Myocyte (in vitro differentiated cells): ENCODE measurements at places on chromosomes 5 and 9. TPM values are rescaled to one million over a fixed set of nuclear protein-coding genes. Genes with fewer than 3 reads are reported as not detected.

CCDC152 gene
- total RNA-seq, result not detected in 2 replicates

- no peak for DNase-seq
Measured at GRCh38 chr5:170971-171800, 20.1 kb upstream of the LRRC14B start.

DNA sequence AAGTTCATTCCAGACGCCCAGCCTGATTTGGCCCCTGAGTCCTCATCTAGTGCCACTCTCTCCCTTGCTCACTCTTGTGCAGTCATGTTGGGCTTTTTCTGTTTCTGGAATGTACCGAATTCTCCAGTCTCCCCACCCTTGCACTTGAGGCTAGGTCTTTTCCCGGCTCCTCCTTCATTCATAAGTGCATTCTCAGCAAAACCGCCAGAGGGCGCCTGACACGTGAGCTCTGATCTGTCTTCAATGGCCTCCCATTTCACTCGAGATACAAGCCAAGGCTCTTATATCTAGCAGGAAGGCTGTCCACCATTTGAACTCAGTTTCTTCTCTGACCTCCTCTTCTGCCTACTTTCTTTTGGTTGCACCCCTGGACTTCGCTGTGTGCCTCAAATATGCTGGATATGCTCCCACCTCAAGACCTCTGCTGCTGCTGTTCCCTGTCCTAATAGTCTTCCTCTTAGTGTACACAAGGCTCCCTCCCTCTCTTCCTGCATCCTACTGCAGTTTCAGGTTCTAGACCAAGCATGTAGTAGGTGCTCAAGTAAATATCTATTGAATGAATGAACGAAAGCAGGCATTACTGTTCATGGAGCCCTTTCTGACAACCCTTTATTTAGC, 568.1 kb upstream of the WWC1 start:
- DNase-seq, result peak; percentile 86

DNA sequence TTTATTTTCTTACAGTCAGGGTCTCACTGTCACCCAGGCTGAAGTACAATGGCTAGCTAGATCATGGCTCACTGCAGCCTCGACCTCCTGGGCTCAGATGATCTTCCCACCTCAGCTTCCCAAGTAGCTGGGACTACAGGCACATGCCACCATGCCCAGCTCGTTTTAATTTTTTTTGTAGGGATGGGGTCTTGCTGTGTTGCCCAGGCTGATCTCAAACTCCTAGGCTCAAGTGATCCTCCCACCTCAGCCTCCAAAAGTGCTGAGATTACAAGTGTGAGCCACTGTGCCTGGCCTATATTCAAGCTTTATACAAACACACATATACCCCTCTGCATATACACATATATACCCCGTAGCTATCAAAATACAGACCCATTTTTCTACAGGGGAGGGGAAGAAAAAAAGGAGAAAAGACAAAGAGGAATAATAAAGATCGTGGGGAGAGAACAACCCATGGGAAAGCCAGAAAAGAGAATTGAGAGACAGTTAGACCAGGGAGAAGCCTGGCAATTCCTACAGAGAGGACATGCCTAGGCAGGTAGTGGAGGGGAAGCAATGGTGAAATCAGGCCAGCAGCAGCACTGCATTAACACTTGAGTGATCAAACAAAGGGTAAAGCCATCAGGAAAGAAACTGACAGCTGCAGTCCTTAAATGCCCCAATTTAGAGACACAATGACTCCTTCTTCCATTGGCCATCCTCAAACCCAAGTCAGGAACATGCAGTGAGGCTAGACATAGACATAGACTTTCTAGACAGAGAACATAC, 102.7 kb downstream of the EFNA5 start:
- no peak for DNase-seq

DNA sequence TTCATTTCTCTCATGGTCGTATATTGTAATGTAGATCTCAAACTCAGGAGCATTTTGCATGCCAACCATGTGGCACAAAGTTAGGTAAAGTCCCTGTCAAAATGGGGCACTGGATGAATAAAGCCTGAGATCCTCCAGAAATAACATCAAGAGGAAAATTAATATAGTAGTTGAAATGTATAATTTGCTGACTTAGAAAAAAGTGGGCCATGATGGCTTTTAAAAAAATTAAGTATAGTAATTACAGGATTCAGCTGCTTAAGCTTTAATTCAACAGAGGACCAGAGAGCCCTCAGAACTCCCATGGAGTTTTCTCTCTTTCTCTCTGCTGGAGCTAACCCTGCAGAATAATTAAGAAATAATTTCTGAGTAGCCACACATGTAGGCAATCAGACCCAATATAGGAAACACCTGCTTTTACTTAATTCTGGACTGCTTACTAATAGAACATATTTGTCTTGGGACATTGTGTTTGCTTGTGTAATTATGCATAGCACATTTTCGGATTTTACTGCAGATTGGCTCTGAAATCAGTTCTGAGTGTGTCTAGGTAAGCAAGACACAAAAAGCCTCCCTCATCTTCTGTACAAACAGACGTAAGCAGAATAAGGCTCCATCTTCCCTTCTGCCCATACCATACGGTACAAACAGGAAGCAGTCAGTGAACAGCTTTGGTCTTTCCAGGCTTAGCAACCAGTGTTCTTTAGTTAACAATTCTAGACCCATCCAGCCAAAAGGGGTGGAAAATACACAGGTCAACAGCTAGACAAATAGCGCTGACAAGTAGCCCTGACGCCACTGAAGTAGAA, 26.5 kb upstream of the PCSK1 start:
- no peak for DNase-seq

- no peak for DNase-seq
Measured at GRCh38 chr5:159884917-159885620, 31.2 kb upstream of the ADRA1B start.

RGS7BP gene
- not detected in 2 replicates for total RNA-seq

DNA sequence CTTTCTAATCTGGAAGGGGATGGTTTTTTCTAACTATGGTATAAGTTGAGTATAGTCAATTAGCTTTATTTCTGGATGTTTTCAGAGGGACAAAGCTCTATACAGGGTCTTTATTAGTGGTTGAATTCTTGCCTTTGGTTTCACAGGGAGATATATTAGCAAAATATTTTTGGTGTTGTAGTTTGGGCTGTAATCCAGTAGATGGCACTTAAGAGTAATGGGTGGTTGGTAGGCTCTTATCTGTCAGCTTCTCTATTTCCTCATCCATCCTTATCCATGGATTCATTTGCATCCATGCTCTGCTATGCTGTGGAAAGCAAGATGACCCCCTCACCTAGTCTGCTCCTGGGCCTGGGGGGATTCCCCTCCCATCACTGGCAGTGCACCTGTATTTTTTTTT, 363.6 kb upstream of the CYLC2 start:
- no peak for DNase-seq

DNA sequence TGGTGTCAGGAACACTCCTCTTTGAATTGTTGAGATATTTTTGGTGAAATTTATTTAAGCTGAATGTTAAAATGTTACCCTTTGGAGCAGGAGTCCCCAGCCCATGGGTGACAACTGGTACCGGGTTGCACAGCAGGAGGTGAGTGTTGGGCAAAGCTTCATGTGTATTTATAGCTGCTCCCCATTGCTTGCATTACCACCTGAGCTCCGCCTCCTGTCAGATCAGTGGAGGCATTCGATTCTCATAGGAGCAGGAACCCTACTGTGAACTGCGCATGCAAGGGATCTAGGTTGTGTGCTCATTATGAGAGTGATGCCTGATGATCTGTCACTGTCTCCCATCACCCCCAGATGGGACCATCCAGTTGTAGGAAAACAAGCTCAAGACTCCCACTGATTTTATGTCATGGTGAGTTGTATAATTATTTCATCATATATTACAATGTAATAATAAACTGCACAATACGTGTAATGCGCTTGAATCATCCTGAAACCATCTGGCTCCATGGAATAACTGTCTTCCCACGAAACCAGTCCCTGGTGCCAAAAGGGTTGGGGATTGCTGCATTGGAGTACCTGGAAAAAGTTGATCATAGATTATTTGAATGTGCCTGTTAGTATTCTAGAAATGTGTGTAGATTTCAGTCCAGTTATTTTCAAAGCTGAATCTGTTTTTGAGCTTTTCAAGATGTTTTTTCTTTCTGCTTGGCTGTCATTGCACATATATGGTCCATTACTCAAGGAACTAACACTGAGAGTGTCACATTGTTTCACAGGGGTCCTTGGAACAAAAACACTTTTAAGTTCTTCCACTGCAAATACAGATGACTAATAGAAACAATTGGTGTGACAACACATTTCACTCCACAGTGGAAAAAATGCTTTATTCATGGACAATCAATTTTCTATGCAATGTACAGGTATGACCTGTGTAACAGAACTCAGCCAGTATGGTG, 104.6 kb upstream of the TNFAIP8 start:
- DNase-seq, result peak; percentile 36

IL5 gene
- total RNA-seq, result not detected in 2 replicates

GRCh38 chr5:14143841-14144585, 871 bp downstream of the TRIO start:
- peak; percentile 43 for DNase-seq

DNA sequence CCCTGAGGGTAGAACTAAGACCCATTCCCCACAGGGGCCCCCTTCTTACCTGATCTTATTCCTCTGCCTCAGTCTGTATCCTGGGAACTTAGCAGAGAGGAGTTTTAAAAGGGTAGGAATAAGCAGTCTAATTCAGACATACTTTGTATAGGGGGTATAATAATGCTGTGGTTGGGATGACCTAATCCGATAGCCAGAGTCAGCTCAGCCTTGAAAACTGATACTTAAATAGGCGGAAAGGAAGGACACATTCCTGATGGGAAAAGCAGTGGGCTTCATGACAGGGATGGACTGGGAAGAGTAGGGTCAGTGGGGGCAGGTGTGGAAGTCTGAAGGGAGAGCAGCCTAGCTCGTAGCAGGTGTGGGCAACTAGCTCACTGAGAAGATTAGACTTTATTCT, 52.2 kb upstream of the TESK1 start:
- peak; percentile 40 for DNase-seq

- DNase-seq, result no peak
Measured at GRCh38 chr9:77454663-77455062, 193.5 kb downstream of the GNA14 start.

DNA sequence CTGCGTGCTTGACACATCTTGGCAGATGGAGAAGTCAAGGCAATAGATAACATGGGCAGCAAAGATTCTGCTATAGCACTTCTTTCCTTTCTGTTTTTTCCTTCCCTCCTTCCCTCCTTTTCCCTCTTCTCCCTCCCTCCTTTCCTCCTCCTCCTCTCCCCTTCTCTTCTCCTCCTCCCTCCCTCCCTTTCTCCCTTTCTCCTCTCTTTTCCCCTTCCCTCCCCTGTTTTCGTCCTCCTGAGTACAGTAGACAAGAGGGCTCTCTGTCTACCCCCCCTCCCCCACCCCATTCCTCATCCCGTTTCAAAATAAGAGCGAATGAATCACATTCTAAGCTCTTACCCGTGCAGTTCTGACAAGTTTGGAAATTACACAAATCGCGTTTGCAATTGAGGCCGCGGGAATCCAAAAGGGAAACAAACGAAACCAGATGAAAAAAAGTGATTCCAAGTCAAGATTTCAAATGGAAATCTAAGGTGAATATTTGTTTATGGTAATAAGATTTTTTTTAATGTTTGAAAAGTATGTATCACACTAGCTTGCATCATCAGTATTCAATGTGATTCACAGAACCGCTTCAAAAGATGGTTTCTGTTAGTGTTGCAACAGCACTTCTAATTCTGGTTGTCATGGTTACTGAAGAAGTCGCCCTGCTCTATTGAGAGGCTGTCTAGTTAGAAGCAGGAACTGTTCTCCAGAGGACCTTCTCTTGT, 1.3 kb downstream of the NIM1K start:
- DNase-seq, result peak; percentile 68

DNA sequence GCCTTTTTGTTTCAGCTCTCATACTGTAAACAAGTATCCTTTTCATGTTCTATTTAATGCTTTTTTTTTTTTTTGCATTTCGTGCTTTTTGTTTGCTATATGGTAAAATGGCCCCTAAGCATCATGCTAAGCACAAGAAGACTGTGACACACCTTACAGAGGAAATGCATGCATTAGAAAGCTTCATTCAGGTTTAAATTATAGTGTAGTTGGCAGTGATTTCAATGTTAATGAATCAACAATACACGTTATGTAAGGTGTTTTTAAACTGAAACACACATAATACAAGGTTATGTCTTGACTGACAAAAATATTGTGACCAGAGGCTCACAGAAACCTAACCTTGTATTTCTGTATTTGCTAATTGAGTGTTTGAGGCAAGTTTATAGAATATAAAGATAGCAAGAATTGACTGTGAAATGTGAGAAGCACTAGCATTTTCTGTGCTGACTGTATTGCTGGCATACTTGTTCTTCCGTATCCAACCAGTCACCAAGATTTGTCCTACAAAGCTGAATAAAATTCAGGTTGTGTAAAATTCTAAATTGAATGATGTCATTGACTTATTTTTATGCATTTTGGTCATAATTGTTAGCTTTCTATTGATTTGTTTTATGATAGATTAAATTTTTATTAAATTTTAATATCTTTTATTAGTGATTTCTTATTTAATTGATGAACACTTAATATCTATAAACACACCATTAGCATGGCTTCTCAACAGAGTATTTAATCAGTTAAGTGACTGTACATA, 4.1 kb downstream of the CFAP95 start:
- DNase-seq, result no peak

C9orf153 gene
- total RNA-seq, result 0.45 TPM in 1 of 2 replicates, not detected in the other
